Metanephros (tissue), 2 donors: ENCODE measurements at places on chromosomes 7 and 10. TPM values are rescaled to one million over a fixed set of nuclear protein-coding genes. Genes with fewer than 3 reads are reported as not detected.

Gene MMD2
- not detected for total RNA-seq

Gene ATRNL1
- 207 TPM for total RNA-seq

Gene DKK1
- 9.6 TPM for total RNA-seq

Gene CAV2
- 36.4 TPM for total RNA-seq

Gene KLLN
- 0.99 TPM for total RNA-seq

Gene GPR158
- 0.18 TPM for total RNA-seq

Gene HDAC9
- total RNA-seq: 45.8 TPM
